ENCODE measurements at places on chromosomes 2 and 18.

GRCh38 chr2:1736997-1737480 lies 7.3 kb downstream of the PXDN start:
- DNase-seq, result peak; percentile 76

- no peak for DNase-seq
Observed at GRCh38 chr2:173739006-173739405, 226.2 kb downstream of the SP3 start.

DNA sequence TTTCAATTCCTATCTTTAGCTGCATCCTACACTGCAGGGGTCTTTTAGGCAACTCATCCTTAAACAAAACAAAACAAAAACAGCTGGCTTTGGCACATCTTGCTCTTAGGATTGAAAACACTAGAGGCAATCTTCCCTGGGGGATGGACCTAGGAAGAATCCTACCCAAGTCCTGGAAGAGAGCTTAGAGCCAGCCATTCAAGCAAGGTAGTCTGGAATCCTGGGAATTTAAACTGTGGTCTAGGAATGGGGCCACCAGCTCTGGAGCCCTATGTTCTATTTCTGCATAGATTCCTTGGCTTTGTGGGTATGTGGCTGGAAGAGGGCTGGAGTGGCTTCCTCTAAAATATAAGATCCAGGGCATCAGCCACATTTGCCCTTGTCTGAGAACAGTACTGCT lies 27.7 kb downstream of the MYL1 start:
- DNase-seq, result no peak

DNA sequence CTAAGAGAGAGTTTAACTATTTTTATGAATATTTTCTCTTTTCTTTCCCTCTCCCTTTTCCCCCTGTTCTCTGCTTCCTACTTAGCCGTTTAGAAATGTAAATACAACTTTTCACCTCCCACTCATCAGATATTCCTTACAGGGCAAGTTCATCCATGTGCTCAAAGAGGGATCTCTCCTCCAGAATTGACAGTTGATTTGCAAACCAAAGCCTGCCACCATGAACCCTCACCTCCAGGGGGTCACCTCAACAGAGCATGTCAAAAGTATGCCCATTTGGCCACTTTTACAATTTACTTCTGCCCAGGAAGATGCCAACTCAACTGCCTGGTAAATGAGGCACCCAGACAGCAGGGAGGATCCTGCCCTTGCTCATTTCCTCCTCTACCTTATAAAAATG lies 149.2 kb upstream of the GYPC start:
- DNase-seq, result no peak

DNA sequence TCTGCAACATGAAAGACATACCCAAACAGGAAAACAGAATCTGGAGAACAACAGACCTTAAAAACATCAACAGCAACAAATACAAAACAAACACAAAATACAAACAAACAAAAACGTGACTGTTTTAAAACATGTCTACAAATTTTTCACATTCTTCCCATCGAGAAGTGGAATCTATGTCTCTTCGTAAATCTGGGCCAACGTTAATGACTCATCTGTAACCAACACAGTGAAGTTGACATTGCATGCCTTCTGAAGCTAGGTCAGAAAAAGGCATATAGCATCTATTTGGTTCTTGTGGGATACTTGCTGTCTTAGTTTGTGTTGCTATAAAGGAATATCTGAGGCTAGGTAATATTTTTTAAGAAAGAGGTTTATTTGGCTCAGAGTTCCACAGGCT lies 269.0 kb upstream of the FBXO11 start:
- DNase-seq, result peak; percentile 18

DNA sequence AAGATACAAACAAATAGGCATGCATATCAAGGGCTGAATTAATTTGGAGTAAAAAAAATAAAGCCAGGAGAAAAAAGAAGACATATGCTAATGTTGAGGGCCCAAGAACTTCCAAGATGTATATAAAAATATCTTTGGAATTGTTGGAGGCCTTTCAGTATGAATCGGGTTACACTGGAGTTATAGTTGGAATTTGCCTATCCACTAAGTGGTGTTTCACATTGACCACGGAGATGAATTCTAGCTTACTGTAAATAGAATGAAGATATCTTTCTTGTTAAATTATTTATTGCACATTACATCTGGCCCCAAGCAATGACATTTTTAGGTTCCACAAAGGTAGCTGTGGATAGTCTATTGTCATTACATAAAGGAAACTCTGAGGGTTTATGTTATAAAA lies 38.5 kb upstream of the TRIB2 start:
- DNase-seq, result no peak

GRCh38 chr2:102789349-102790090 lies 27.7 kb downstream of the TMEM182 start:
- DNase-seq, result no peak

- DNase-seq, result no peak
Observed at GRCh38 chr18:57214976-57215375, 68.1 kb downstream of the BOD1L2 start.

DNA sequence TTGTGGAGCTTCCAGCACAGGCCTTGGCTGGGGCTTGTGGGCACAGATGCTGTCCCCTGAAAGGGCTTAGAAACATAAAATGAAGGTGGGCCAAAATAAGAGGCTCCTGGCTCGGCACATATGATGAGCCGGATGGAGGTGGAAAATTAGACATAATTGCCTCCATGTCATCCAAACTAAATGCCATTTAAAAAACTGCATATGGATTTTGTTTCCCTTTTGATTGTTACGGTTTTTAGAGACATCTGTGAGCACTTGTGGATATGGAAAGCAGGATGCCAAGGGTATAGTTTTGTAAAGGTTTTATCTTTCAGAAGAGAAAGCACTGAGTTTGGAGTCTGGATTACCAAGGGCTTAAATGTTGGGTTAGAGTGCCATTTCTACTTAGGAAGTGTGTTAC lies 498.3 kb downstream of the RIT2 start:
- no peak for DNase-seq

DNA sequence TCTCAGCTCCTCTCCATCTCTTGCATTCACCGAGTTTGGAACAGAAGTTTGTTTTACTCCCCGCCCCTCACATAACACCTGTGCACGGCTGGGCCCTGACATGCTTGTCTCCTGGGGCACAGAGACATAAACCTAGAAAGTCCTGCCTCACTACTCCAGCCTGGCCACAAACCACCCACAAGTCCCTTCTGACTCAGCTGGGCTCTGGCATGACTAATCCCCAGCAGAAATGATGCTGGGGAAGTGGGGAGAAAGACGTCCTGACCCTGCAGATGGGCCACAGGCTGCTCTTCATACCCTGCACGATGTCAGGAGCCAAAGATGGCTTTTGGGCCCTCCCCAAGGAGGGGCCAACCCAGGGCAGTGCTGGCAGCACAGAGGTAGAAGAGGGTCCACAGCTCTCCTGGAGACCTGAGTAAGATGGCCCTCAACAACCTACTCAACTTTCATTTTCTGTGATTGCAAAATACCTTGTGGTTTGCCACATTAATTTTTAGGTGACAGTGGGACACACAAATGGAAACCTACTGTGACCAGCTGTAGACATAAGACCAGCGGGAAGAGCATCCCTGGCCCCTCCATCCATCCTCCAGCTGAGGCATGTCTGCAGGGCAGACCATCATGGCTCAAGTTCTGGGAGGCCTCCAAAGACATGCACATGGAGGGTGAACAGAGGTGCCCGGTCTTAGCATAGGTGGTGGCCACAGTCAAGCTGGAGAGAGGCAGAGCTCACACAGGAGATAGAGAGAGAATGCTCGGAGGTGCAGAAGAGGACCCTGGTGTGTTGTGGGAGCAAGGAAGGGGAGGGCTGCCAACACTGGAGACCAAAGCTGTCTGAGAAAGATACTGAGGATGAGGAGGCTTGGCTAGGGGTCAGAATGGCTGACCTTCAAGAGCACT lies 40.0 kb downstream of the DNMT3A start:
- DNase-seq, result peak; percentile 50

- no peak for DNase-seq
Observed at GRCh38 chr2:111034606-111035005, 86.1 kb upstream of the BCL2L11 start.

DNA sequence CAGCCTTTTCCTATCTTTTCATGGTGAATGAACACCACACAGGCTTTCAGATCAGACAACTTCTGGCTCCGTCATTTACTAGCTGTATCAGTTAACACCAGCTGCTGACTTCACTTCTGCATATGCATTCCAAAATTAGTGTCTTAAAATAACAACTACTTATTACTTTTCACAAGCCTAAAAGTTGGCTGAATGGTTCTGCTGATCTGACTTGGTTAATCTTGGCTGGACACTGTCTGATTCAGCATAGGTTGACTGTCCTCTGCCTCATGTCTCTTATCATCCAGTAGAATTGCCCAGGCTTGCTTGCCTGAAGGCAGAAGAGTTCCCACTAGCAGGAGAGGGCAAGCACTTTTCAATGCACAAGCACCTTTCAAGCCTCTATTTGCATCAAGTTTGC lies 72.7 kb downstream of the MARCHF4 start:
- no peak for DNase-seq
